ENCODE measurements at places on chromosomes 11 and 22.

DNA sequence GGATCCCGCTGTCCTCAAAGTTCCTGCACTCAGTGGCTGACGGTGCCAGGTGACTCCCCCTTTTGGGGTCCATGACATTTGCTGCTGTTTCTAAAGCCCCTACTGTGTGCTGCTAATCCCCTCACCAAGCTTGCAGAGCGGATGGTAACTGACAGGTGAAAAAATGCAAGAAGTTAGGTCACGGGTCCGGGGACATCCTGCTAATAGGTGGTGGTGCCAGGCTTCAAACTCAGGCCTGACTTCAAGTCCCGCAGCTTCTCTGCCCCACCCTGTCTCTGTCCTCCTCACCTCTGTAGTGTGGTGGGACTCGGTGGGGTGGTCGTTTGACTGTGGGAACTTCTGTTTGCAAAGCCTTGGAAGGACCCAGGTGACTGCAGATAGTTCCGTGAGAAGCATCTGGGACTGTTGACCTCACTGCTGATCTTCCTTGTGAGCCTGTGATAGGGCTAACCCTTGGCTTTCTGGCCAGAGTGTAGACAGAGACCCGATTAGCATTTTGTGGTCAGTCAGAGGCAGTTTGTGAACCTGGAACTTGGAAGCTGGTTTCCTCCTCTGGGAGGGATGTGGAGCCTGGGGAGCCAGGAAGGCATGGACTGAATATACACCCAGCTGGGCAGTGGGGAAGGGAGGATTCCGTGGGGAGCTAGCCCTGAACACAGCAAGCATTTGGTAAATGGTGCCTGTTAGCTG is 115.4 kb upstream of the OR4B1 start:
- DNase-seq = no peak

DNA sequence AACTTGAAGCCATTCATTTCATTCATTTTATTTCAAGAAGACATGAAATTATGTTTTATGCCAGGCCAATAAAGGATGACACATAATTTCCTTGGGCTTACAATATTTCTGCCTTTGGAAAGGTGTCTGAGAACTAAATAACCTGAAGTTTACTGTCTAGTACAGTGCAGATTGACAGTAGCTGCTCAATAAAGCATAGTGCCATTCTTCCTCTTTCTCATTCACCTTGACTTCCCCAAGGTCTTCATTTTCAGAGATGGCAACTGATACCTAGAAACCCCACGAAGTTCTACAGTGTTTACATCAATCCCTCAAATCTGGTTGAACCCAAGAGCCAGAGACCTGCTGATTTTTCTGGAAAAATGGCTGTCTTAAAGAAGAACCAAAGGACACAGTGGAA is 144.3 kb upstream of the SYN3 start:
- DNase-seq = no peak

DNA sequence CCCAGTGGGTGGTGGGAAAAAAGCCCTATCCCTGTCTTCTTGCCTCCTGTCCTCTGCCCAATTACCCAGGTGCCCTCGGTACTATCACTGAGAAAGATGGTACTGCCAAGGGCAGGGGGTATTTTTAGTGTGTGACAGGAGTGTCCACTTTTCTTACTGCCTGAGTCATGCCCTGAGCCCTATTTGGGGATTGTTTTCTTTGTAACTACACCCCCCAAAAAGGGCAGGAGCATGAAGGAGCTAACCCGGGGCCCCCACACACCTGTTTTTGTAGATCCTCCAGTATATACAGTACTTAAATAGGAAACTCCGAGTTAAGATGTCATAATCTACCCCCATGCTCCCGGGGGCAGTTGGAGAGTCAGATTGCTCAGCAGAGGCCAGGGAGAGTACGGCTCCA is 3.8 kb downstream of the SMTNL1 start:
- DNase-seq = no peak

DNA sequence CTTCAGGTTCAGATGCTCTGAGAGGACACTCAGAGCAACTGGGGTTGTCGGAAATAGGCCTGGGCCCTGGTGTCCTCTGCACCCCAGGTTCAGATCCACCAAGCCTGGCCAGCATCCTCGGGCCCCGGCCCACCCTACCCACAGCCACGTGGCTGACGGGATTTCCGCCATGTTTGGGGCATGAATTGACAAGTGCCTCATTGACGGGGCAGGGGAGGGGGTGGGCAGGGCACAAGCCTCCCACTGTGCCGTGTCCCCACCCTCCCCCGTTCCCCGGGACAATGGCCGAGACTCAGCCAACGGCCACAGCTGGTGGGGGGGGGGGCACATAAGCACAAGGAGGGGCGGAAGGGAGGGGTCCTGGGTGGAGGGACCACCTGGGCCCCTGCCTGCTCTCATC is 8.5 kb downstream of the MYRF start:
- DNase-seq = no peak

- no peak for DNase-seq
Observed at GRCh38 chr22:43375951-43376455, 32.8 kb upstream of the SCUBE1 start.

- no peak for DNase-seq
Observed at GRCh38 chr11:88447281-88447680, 109.7 kb upstream of the CTSC start.

DNA sequence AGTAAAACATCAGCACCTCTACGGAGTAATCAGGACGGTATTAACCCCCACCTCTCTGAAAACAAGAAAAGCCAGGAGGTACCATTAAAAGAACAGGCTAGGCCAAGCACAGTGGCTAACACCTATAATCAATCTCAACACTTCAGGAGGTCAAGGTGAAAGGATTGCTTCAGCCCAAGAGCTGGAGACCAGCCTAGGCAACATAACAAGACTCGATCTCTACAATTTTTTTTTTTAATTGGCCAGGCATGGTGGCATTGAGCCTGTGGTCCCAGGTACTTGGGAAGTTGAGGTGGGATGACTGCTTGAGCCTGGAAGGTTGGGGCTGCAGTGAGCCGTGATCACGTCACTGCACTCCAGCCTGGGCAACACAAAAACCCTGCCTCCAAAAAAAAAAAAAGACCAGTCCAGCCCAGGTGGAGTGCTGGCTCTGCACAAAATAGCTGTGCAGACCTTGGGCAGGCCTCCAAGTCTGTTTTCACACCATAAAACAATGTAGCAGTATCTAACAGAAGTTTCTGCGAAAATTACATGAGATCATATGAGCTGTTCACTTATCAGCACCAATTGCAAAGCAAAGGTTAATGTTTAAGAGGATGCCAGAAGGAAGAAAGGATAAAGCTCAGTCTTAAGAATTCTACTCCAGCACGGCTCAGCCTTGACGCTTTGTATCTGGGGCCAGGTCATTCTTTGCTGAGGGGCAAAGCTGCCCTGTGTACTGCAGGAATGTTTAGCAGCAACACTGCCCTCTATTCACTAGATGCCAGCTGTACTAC is 14.8 kb downstream of the CHKA start:
- no peak for DNase-seq

DNA sequence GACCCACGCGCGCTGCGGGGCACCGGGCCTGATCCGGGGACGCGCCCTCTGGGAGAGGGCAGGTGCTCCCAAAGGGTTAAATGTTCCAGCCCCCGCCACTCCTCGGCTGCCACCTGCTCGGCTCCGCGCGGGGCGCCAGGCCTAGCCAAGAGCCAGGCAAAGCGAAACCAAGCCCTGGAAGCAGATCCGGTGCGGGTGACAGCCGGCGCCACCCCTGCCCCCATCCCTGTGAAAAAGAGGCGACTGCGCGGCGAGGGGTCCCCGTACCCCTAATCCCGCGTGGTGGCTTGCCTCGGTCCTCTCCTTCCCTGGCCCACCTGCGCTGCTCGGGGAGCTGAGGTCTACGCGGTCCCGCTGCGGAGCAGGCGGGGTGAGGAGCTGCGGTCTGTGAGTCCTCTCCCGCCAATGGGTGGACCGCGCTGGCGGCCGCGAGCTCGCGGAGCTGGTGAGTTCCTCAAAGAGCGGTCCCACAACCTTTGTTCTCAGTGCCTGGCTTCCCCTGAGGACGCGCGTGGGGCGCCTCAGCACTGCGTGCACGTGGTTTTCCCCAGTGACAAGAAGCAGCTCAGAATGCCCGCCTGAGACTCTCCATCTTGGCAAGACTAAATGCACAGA is at the start of gene ME3:
TSS of gene ME3 (minus strand) at position 610 of the 615 bp plus-strand sequence.
- no peak for DNase-seq

DNA sequence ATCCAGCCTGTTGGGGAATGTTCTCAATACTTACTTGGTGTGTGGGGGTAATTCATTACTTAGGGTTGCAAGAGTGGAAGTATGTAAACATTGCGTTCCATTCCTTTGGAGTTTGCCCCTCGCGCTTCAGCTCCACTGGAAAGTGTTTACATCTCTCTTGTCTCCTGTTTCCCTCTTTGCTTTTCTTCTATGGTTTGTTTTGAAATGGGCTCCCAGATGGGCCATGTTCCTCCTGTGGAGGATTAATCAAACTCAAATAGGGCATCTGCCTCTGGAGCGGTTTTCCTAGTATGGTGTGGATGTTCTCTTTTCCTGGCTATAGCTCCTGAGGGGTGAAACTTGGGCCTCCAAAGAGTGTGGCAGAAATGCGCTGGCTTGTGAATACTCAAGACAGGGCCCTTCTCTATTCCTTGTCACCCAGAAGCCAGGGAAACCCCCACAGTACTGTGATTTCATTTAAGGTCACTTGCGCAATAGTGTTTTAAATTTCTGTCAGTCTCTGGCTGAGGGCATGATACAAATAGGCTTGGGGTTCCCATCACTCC is 51.9 kb downstream of the CD44 start:
- DNase-seq = no peak
